Muscle of arm (tissue), 14 donors: ENCODE measurements at places on chromosomes 5 and 9. TPM values are rescaled to one million over a fixed set of nuclear protein-coding genes. Genes with fewer than 3 reads are reported as not detected.

DNA sequence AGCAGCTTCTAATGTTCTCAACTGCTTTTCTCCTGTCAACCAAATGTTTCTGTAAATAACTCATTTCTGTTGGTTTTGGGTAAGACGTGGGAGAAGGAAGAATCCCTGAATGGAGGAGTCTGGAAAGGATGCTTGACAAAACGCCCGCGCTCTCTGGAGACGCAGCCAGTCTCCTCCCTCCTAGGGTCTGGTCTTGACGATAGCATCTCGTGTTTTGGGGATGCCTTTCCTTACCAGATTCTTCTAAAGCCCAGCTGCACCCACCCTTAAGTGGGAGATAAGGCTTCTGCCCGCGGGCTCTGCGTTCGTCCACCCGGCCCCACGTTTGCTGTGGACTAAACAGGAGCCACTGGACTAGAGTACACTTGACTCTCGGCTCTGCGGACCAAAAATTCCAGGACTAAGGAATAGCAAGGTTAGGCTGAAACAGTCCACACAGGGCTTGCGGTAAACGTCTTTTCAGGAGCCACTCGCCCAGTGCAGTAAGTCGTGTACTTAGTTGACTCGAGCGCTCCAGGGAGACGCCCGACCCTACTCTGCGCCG, 491 bp upstream of the CTSL start:
- DNase-seq = no peak

- peak; percentile 4 for DNase-seq
Measured at GRCh38 chr5:152072091-152072490, 147.4 kb upstream of the GLRA1 start.

- no peak for DNase-seq
Measured at GRCh38 chr5:65539827-65540226, 23.1 kb downstream of the CENPK start.

DNA sequence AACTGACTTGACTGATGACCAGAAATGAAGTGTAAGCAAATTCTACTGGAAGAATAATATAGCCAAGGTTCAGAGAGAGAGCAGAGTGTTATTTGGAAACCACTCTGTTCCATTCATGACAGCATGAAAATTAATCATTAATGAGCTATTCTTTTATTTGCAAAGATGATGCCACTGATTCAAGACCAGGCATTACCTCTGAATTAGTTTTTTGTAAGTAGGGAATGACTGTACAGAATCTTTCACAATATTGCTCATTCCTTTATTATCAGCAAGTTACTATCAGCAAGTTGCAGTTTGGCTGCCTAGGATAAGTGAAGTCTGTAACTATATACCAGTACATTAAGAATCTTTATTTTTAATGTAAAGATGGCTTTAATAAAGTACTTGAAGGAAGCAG, 75.1 kb upstream of the RGMB start:
- DNase-seq = no peak

DNA sequence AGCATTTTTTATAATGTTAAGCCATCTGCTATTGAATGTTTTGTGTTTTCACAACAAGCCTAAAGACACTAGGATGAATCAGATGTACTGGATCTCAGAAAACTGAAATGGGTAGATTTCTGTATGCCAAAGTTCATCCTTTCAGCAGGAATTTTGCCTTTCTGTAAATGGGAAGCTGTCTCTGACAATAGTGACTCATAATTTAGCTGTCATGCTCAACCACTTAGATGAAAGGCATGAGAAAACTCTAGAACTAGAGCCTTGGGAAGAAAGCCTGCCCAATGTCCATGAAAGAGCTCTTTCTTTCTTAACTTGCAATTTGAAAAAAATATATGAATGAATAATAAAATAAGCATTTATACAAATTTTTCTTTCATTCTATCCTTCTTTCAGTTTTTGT, 616.0 kb upstream of the EDIL3 start:
- DNase-seq = no peak

DNA sequence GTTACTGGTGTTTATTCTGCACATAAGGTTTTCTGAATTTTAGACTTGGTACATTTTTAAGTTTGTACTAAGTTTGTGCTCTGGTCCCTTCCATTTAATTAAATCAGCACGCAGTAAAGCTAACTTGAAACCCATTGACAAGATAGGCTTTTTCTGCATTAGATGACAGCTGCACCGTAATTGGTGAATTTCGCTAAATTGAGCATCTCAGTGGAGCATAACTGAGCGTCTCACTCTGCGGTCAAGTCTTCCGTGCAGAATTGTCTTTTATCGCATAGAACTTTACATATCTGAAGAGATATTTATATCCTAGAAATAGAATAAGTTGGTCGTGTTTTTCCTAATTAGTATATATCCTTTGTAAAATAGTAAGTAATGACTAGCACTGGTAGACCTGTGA, 4.1 kb downstream of the SUB1 start:
- DNase-seq = no peak

DNA sequence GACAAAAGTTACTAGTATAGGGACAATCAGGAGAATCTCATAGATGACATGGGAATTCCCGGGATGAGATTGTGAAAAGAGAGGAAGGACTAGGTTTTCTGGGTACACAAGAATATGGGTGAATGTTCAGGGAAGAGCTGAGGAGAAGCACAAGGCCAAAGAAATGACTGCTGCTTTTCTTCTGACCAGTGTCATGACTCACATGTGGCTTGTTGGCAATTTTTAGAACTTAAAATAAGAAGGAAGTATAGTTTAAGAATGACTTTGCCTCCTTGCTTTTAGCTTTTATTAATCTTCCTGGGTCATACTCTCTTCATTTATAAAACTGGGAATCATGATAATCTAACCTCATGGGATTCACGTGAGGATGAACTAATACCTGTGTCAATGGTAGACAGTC, 652.4 kb upstream of the MEF2C start:
- DNase-seq = no peak

- no peak for DNase-seq
Measured at GRCh38 chr9:125472562-125472925, 210.9 kb downstream of the GAPVD1 start.

- DNase-seq = no peak
Measured at GRCh38 chr5:95317085-95317484, 32.2 kb upstream of the MCTP1 start.

DNA sequence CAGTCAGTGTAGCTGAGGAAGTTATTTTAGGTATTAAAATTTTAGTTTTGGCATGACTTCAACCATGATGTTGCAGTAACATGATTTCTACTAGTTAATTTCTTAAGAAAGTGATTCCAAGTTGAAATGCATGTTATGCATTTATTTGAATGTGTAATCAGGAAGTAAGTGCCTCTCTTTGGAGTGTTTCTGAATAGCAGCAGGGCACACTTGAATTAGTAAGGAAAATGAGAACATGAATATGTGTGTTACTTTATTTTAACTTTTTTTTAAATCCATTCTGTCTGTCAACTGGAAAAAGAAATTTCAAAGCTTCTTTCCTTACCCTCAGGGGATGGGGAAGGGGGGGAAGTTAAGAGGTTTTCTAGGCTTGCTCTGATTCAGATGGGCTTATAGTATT, 40.4 kb downstream of the CTNNA1 start:
- no peak for DNase-seq

GRCh38 chr9:87543251-87543650, 45.6 kb downstream of the DAPK1 start:
- no peak for DNase-seq

GRCh38 chr9:86795823-86796553, 151.3 kb downstream of the GAS1 start:
- peak; percentile 87 for DNase-seq

DNA sequence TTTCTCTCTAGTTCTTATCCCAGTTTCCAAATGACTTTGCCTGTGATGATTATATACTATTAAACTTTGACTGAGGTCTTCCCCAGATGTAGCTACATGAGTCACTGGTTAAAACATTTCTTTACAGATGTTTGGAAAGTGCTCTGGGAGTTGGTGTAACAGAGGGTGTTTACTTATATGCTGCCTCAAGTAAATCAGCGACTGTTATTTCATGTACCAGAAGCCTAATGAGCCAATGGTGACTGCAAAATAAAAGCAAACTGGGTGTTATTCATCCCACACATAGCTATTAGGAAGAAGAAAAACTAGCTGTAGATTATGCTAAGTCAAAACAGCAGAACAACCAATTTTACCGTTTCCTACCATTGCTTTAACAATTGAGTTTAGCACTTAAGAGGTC, 929.7 kb upstream of the SEMA6A start:
- DNase-seq = peak; percentile 57

SLCO6A1 gene
- polyA plus RNA-seq = 1.4 TPM

FOXD4L3 gene
- not detected for polyA plus RNA-seq
